ENCODE measurements at places on chromosomes 13 and 19.
A peak's percentile ranks its signal among the peaks of the same experiment; 100 is the strongest.

- DNase-seq: no peak
These were observed 8.1 kb downstream of the KRI1 start for GRCh38 chr19:10557603-10558197.

GRCh38 chr19:7476777-7477494, 11.9 kb downstream of the PEX11G start:
- DNase-seq: no peak

GRCh38 chr19:1251330-1252220, 3.2 kb downstream of the MIDN start:
- DNase-seq: no peak

DNA sequence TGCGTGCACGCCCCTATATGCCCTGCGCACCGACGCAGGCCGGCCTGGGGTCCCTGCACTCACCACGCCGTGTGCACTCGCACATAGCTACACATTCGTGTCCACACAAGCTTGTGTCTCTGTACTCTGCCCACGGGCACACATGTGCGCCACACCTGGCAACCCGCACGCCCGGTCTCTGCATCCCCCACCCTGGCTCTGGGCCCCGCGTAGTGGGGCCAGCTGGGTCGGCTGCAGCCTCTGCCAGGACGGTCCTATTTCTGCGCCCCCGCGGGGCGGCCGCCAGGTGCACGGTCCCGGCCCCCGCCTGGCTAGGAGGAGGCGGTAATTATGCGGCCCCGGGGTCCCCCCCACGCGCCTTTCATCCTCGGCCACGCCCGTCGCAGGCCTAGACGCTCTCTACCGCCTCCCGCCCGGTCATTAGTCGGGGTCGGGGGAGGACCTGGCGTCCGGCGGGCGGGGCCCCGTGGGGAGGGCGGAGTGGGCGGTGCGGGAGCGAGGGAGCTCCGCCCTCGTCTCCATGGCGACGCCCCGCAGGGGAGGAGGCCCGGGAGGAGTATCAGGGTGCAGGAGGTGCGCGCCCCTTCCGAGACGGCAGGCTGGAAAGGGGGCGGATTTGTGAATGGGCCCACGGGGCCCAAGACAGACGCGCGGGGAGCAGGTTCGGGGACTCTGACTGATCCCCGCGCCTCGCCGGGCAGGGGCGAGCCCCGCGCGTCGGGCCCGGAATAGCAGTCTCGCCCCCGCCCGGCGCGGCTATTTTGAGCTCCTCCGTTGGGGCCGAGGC, 2.8 kb upstream of the CIRBP start:
- no peak for DNase-seq

GRCh38 chr19:11652492-11652891, 55.2 kb downstream of the ZNF627 start:
- no peak for DNase-seq

GRCh38 chr19:57655443-57655842, 13.3 kb upstream of the ZSCAN4 start:
- DNase-seq: no peak

DNA sequence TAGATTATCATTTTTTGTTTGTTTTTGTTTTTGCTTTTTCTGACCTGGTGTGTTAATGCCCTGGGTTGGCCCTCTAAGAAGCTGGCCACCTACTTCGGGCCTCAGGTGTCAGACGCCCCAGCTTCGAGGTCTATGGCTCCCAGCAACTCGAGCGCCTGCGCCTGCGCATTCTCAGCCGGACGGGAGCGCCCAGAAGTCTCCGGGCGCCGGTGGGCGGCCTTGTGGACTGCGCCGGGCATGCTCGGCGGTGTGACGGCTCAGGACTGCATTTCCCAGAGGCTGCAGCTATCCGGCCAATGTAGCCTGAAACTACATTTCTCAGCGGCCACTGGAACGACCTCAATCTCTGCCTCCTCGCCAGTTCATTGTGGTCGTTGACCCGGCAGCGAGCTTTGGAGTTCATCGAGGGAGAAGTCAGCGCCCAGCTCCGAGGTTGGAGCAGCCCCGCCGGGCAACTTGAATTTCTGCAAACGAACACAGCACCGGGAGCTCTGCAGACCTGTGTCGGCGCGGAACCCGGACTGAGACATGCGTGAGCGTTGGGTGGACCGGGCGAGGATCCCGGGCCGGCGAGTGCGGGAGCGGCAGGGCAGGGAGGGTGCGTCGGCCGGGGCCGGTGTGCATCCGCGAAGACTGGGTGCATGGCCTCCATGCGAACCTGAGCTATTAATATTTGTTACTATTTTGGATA, at the start of gene ZNF30:
ZNF30 (plus strand) TSS at position 219 of the 691 bp plus-strand sequence. CDS start 3,045 bp downstream, outside the sequence.
- peak; percentile 59 for DNase-seq

DNA sequence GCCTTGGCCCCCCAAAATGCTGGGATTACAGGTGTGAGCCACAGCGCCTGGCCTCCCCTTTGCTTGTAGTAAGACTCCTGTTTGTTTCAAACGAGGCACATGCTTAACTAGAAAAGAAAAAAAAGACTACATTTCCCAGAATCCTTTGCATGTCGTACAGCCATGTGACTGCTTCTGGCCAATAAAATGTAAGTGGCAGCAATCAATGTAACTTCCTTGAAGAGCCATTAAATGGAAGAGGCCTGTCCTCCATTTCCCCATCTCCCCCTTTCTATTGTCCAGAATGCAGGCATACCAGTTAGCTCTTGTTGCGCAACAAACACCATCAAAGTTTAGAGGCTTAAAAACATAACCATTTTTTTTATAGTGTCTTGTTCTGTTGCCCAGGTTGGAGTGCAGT, 10.4 kb upstream of the GPR32 start:
- no peak for DNase-seq

- no peak for DNase-seq
These were observed 21.7 kb upstream of the LAMP1 start for GRCh38 chr13:113275387-113275786.

- no peak for DNase-seq
These were observed 15.1 kb downstream of the SMG9 start for GRCh38 chr19:43739439-43740235.

GRCh38 chr13:74794582-74794981, 660.4 kb upstream of the KLF12 start:
- no peak for DNase-seq

GRCh38 chr13:33554919-33555791, 262.8 kb upstream of the RFC3 start:
- no peak for DNase-seq

GRCh38 chr19:18460900-18461299, 23.0 kb upstream of the ISYNA1 start:
- DNase-seq: no peak

DNA sequence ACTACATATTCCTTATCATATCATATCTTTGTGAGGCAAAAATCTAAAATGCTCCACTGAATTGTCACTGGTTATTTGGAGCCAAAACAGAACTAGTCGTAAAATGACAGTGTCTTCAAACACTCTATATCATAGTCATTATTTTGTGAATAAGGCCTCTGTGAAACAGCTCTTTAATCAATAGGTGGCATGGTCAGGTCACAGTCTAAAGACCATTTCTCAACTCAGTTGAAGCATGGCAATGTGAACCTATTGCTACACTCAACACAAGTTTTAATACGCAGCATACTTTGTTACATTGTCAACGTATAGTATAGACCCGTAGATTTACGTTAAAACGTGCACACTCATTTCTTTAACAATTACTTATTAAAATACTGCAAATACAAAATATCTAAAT, 131.3 kb upstream of the PCDH20 start:
- DNase-seq: no peak

DNA sequence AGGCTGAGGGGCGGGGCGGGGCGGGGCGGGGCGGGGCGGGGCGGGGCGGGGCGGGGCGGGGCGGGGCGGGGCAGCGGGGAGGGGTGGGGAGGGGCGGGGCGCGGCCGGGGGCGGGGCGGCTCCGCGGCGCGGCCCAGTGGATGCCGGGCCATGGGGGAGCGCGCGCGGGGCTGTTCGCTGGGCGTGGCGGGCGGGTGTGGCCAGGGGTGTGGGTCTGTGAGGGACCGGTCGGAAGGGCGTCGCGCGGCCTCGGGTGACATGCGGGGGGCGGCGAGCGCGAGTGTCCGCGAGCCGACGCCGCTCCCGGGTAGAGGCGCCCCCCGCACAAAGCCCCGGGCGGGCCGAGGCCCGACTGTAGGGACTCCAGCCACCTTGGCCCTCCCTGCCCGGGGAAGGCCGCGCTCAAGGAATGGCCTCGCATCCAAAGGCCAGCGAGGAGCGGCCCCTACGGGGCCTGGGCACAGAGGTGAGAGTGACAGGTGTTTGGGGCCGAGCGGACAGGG, at the start of gene ZFP28:
ZFP28 (plus strand) TSS at position 188 of the 503 bp plus-strand sequence; CDS start at position 259, 71 bp downstream.
- DNase-seq: no peak

- DNase-seq: no peak
These were observed 180.9 kb downstream of the PCCA start for GRCh38 chr13:100269837-100270236.

DNA sequence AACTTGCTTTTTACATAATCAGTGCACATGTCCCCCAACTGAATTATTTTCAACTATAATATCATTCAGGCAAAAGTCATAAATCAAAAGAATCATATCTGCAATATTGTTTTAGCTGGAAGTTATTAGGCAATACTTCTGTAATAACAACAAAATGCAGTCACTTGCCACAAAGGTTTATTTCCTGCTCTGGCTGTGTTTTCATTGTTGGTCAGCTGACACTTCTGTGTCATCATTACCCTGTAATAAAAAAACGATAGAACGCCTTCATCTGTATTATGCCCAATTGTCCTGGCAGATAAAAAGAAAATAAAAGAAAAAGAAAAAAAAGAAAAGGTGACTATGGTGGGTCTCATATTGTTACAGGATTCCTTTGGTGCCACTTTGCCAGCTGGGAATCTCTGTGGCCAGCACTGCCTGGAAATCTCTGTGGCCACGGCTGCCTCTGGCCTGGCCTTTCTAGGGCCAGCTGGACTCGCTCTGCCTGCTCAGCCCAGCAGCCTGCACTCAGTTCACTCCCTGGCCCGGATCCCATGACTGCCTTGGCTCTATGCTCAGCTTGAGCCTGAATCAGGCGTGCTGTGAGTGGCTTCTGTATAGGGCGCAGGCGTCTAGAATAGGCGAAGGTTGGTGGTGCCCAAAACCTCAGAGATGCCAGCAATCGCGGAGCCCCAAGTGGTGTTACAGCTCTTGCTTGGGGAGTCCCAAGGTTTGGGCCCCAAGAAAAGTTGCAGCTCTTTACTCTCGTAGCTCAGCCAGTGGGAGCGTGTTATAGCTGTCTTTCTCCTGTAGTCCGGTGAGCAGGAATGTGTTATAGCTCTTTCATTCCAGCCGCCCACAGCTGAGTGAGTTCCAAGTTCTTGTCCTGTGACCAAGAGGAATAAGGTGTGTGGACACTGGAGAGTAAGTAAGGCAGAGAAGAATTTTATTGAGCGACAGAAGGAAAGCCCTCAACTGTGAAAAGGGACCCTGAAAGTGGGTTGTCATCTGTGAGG, 1227.1 kb downstream of the SLITRK1 start:
- DNase-seq: no peak

DNA sequence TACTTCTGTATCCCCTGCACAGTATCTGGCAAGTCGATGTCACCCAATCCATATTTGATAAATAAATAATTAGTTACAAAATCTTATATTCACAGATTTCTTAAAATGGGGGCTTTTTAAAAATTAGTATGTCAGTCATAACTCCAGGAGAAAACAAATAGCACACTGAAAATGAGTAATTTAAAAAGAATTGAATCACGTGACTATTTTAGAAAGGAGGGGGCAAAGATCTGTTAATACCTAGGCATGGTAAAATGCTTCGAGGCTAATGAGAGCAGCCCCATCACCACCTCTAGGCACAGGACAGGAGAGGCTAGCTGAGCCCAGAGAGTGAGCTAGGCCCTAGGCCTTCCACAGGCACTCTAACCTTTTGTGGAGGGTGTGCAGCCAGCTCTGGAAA, 94.7 kb downstream of the FREM2 start:
- no peak for DNase-seq

DNA sequence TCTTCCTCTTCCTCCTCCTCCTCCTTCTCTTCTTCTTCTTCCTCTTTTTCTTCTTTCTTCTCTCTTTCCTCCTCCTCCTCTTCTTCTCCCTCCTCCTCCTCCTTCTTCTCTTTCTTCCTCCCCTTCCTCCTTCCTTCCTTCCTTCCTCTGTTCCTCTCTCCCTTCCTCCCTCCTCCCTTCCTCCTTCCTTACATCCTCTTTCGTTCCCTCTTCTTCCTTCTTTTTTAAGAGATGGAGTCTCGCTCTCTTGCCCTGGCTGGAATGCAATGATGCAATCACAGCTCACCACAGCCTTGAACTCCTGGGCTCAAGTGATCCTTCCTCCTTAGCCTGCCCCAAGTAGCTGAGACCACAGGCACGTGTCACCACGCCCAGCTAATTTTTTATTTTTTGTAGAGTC, 13.2 kb downstream of the EHD2 start:
- no peak for DNase-seq

- DNase-seq: no peak
These were observed 272.5 kb downstream of the DCLK1 start for GRCh38 chr13:35858665-35859064.

DNA sequence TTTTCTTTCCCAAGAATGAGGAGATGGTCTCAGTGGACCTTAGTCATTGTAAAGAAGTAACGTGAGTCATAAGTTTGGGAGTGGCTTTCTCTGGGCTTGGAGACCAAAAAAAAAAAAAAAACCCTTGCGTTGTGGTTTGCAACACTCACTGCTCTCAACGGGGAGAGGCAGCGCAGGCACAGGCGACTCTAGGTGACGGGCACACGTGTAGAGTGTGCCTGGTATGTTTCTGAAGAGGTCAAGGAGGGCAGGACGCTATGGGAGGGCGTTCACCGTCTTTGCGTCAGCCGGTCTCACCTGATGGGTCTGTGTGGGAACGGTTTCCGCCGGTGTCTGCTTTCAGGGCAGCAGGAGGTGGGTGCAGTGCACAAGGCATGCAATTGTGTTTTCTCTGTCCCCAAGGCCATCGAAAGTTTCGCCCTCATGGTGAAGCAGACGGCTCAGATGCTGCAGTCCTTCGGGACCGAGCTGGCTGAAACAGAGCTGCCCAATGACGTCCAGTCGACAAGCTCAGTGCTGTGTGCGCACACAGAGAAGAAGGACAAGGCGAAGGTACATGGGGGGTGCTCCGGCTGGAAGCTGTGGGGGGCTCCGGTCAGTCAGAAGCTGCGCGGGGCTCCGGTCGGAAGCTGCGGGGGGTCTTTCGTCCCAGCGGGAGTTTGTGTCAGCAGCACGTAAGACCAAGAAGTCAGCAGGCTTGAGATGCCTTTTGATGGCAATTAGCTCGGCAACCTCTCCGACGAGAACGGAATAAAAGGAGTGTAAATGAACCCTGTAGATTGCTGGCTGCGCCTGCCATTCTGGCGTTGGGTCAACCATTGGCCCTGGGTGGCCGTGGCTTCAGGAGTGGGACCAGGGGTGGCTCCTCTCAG, 40.8 kb upstream of the F7 start:
- DNase-seq: no peak

- no peak for DNase-seq
These were observed 217.3 kb upstream of the SERP2 start for GRCh38 chr13:44156294-44156658.
